Activated B cell treated with CpG ODN at 0.5 μM for 24 hours (primary cell): ENCODE measurements at places on chromosomes 1 and 21.

DNA sequence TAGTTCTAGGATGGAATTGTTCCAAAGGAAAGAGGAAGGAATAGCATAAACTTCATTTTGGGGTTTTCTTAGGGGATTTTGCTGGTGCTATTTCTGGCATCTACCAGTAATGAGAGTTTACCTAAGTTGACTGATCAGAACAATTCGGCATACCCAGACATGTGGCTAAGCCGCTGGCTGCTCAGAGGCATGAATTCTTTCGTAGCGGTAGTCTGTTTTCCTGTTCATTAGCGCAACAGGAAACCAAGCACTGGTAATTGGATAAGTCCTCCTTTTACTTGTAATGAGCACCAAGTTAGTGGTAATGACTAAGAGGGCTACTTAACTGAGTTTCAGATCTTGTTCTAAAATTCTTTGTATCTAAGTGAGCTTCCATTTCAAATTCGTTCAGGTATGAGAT lies 38.6 kb downstream of the C21orf91 start:
- no peak for DNase-seq
- H3K36me3 ChIP-seq: peaks cover 4% of the 10 kb centered on the region
- H3K27me3 ChIP-seq: no peaks in the 10 kb centered on the region
- peaks cover 81% of the 10 kb centered on the region for H3K4me1 ChIP-seq

GRCh38 chr1:9720785-9721605 lies 69.5 kb downstream of the PIK3CD start:
- peaks cover 80% of the 10 kb centered on the region for H3K36me3 ChIP-seq
- H3K27me3 ChIP-seq: no peaks in the 10 kb centered on the region
- DNase-seq: no peak
- H3K4me1 ChIP-seq: peaks cover 43% of the 10 kb centered on the region

DNA sequence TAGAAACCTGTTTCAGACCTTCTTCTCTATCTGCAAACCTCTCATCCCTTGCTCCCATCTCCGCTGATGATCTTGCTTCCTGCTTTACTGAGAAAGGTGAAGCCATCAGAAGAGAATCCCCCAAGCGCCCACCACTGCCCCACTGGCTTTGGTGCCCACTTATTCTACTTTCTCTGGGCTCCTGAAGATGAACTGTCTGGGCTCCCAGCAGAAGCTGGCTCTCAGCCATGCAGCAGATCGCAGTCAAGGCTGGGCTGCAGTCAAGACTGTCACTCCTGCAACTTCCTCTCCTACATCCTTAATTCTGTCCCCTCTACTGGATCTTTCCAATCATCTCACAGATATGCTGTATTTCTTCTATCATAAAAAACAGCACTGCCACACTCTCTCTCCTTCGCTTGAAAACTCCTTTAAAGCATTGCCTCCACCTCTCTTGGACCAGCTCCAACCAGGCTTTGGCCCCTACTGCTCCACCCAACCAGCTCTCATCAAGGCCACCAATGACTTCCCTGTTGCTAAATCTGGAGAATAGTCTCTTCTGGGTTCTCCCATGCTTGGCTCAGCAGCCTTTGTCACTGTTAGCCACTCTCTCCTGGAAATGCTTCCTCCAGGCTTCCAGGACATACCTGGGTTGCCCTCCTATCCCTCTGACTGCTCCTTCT lies 25.8 kb downstream of the TRIM62 start:
- no peaks in the 10 kb centered on the region for H3K27me3 ChIP-seq
- H3K36me3 ChIP-seq: peaks cover 48% of the 10 kb centered on the region
- DNase-seq: no peak
- H3K4me1 ChIP-seq: peaks cover 2% of the 10 kb centered on the region

- DNase-seq: no peak
- H3K4me1 ChIP-seq: peaks cover 59% of the 10 kb centered on the region
- no peak overlapping the region for H3K4me3 ChIP-seq
- H3K36me3 ChIP-seq: no peaks in the 10 kb centered on the region
- H3K27me3 ChIP-seq: no peaks in the 10 kb centered on the region
Observed at GRCh38 chr1:178625695-178626094, 99.3 kb upstream of the RALGPS2 start.

GRCh38 chr21:40901691-40902090 lies 54.7 kb upstream of the DSCAM start:
- no peak for DNase-seq
- no peaks in the 10 kb centered on the region for H3K36me3 ChIP-seq
- no peak overlapping the region for H3K27ac ChIP-seq
- no peaks in the 10 kb centered on the region for H3K27me3 ChIP-seq
- no peaks in the 10 kb centered on the region for H3K4me1 ChIP-seq

DNA sequence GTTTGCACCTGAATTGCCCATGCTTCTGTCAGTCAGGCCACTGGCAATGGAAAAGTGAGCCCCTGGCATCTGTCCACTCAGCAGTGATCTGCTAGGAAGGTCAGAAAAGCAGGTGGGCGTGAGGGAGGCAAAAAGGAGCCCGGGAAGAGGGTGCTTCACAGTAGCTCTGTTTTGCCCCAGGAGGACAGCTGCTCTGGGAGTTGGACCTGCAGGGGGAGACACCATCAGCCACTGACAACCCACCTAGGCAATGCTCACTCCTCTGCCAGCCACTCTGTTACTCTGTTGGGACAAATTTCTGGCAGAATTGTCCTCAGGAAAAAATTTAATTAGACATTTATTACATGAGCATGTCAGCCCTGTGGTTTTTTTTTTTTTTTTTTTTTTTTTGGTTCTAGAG lies 146.4 kb downstream of the LRIG2 start:
- H3K27me3 ChIP-seq: peaks cover 4% of the 10 kb centered on the region
- no peak overlapping the region for H3K27ac ChIP-seq
- H3K4me1 ChIP-seq: no peaks in the 10 kb centered on the region
- no peak for DNase-seq

- peaks cover 10% of the 10 kb centered on the region for H3K27me3 ChIP-seq
- no peaks in the 10 kb centered on the region for H3K4me1 ChIP-seq
- H3K27ac ChIP-seq: no peak overlapping the region
- H3K36me3 ChIP-seq: no peaks in the 10 kb centered on the region
Observed at GRCh38 chr1:14242870-14243269, 355.6 kb upstream of the KAZN start.

DNA sequence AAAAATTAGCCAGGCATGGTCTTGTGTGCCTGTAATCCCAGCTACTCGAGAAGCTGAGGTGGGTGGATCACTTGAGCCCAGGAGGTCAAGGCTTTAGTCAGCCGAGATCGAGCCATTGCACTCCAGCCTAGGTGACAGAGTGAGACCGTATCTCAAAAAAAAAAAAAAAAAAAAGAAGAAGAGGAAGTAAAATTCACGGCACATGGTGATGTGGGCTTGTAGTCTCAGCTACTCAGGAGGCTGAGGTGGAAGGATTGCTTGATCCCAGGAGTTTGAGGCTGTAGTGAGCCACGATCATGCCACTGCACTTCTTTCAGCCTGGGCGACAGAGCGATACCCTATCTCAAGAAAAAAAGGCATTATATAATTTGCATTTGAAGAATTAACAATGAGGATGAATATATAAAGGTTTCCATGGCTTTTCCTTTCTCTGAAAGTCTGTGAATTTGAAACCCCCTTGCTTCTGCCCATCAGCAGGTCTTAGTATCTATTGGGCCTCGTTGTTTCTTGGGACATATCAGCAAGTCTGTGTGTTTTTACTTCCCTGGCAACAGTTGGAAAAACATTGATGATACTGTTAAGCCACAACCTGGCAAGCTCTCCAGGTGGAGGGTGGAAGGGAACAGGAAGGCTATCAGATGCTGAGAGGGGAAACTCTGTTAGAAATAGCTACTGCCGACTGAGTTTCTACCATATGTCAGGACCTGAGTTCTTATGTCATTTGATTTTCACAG lies 4.6 kb upstream of the PLA2G2D start:
- no peak overlapping the region for H3K4me3 ChIP-seq
- H3K27ac ChIP-seq: no peak overlapping the region
- DNase-seq: no peak
- H3K4me1 ChIP-seq: peaks cover 71% of the 10 kb centered on the region
- H3K36me3 ChIP-seq: no peaks in the 10 kb centered on the region
- H3K27me3 ChIP-seq: no peaks in the 10 kb centered on the region

DNA sequence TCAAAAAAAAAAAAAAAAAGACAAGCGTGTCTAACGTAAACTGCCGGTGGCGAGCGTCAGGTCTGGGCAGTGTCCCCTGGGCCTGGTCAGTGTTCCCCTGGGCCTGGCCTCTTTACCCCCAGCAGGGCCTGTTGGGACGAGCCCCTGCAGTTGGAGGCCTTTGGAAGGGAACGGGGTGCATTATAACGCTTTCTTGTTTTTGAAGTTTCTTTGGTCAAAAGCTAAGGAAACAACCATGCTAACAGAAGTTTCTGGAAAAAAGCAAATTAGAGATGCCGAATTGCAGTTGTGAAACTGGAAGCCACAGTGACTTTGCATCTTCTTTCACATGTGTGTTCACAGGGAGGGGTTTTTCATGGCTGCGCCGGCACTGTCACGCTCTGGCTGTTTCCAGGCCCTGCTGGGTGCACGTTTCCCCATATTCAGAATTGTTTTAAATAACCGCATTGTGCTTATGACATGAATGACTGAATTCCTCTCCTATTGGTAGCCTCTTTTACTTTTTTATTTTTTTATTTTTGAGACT lies 16.0 kb downstream of the RRP1 start:
- peaks cover 37% of the 10 kb centered on the region for H3K4me1 ChIP-seq
- peaks cover 46% of the 10 kb centered on the region for H3K36me3 ChIP-seq
- H3K27ac ChIP-seq: peak overlapping the region; percentile 95

DNA sequence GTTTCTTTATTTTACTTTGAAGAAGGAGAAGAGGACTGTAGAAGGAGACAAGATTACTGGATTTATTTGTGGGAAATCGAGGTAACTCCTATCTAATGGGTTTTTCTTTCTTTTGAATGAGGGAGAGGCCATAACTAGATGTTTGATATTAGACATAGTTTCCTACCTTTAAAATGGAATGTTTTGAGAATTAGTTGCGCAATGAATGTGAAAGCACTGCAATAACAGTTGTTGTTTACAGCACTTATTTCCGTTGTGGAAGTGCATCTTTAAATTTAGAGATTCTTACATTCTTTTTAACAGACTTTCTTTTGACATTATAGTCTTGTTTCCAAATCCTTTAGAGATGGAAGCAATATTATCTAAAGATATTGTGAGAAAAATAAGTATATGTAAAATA lies 229.0 kb downstream of the SRGAP2C start:
- no peaks in the 10 kb centered on the region for H3K27me3 ChIP-seq
- no peak for DNase-seq
- no peaks in the 10 kb centered on the region for H3K36me3 ChIP-seq
- no peak overlapping the region for H3K27ac ChIP-seq

DNA sequence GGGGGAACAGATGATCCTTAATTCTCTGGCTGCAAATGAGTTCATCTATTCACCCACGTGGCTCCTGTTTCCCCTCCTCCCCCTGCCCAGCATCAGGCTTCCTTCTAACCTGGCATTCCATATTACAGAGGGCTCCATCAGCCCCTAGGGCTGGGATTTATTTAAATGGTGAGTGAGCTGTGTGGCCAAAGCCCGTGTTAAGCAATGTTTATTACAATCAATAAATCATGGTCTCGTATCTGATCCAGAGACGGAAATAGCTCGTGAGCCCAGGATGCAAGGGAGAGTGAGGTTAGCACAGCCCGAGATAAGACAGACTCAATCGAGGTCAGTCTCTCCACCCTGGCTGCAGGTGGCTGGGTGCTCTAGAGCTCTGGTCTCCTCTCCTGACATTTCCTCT lies 43.1 kb upstream of the IGSF21 start:
- no peak overlapping the region for H3K4me3 ChIP-seq
- no peak for DNase-seq
- H3K4me1 ChIP-seq: no peaks in the 10 kb centered on the region
- peaks cover 19% of the 10 kb centered on the region for H3K27me3 ChIP-seq
- no peaks in the 10 kb centered on the region for H3K36me3 ChIP-seq

- H3K4me3 ChIP-seq: no peak overlapping the region
- H3K36me3 ChIP-seq: peaks cover 98% of the 10 kb centered on the region
- no peak overlapping the region for H3K27ac ChIP-seq
Observed at GRCh38 chr1:19163261-19163660, 46.8 kb downstream of the UBR4 start.

GRCh38 chr1:6864166-6864565 lies 78.9 kb downstream of the CAMTA1 start:
- H3K4me3 ChIP-seq: no peak overlapping the region
- H3K4me1 ChIP-seq: peaks cover 22% of the 10 kb centered on the region
- H3K36me3 ChIP-seq: peaks cover 16% of the 10 kb centered on the region

DNA sequence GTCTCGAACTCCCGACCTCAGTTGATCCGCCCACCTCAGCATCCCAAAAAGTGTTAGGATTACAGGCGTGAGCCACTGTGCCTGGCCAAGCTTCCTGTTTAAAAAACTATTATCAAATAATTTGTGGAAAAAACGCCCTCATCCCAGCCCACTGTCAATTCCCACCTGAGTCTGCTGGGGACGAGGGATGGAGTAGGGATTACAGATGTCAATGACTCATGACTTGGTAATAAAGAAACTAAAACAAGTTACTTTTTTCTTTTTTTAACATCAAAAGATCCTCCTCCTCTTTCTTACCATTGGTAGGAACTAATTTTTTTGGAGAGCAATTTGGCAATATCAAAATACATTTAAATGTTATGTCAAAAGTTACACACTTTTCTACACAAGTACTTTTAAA lies 9.7 kb downstream of the CNN3 start:
- H3K27me3 ChIP-seq: peaks cover 8% of the 10 kb centered on the region
- DNase-seq: no peak
- H3K27ac ChIP-seq: no peak overlapping the region
- no peaks in the 10 kb centered on the region for H3K4me1 ChIP-seq
- H3K4me3 ChIP-seq: no peak overlapping the region
- H3K36me3 ChIP-seq: no peaks in the 10 kb centered on the region

DNA sequence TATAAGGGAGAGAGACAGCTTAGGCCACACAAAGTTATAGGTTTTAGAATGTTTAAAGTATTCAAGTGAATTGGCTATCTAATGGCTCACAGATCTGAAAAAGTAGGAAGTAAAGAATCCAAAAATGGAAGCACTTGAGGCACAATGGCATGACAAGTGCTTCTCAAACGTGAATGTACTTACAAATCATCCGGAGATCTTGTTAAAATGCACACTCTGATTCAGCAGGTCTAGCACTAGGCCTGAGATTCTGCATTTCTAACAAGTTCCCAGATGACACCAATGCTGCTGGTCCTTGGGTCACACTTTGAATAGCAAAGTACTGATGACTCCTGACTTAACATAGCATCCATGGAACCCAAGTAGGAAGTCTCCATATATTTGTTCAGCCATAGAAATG lies 20.9 kb upstream of the AGL start:
- no peaks in the 10 kb centered on the region for H3K36me3 ChIP-seq
- H3K27me3 ChIP-seq: peaks cover 11% of the 10 kb centered on the region
- H3K27ac ChIP-seq: no peak overlapping the region
- H3K4me3 ChIP-seq: no peak overlapping the region

GRCh38 chr1:114340892-114341291 lies 170.1 kb downstream of the TRIM33 start:
- peaks cover 17% of the 10 kb centered on the region for H3K27me3 ChIP-seq
- H3K27ac ChIP-seq: no peak overlapping the region
- H3K4me3 ChIP-seq: no peak overlapping the region
- no peaks in the 10 kb centered on the region for H3K36me3 ChIP-seq
- no peaks in the 10 kb centered on the region for H3K4me1 ChIP-seq

DNA sequence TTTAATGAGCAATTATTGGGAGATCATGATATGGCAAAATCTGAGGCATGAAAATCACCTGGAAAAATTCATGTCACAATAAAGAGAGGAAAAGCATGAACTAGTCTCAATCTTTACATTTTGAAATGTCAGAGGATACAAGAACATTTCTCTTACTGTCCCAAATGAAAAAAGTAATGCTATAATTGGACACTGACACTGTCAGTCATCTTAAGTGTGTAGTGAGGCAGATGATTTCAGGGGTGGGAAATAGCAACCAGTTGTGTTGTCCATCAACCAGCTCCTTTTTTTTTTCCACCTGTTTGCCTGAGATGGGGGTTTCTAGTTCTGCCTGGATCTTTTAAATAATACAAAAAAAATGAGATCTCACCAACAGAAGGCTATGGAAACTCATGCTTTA lies 646.2 kb downstream of the KCNT2 start:
- no peaks in the 10 kb centered on the region for H3K27me3 ChIP-seq
- H3K36me3 ChIP-seq: no peaks in the 10 kb centered on the region
- H3K4me1 ChIP-seq: no peaks in the 10 kb centered on the region
- no peak overlapping the region for H3K4me3 ChIP-seq
